Stimulated activated CD4-positive, alpha-beta T cell treated with anti-CD3 and anti-CD28 coated beads, Interleukin-12 subunit alpha, Interleukin-12 subunit beta, amount 100 ng/mL, for 4 hours (primary cell): ENCODE measurements at places on chromosomes 12 and 14.

DNA sequence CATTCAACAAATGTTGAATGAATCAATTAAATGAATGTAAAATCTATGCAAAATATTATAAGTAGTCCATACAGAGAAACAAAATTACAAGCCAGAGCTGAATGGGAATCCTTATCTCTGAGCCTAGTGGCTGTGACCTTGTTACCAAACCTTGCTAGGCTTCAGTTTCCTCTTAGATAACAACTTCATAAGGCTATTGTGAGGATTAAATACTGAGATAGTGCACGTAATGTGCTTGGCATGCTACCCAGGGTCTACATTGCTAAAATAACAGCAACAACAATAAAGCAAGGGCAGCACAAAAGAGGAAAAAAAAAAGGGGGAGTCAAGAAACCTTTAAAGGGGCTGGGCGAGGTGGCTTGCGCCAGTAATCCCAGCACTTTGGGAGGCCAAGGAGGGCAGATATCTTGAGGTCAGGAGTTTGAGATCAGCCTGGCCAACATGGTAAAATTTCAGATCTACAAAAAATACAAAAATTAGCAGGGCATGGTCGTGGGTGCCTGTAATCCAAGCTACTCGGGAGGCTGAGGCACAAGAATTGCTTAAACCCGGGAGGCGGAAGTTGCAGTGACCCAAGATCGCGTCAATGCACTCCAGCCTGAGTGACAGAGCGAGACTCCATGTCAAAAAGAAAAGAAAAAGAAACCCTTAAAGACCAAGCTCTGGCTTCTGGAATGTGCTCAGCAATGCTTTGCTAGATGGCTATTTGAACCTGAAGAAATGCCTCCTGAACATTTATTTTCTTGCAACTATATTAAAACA, 14.1 kb downstream of the STAB2 start:
- DNase-seq: no peak

- DNase-seq: no peak
Measured at GRCh38 chr14:56004786-56005185, 113.4 kb upstream of the PELI2 start.

DNA sequence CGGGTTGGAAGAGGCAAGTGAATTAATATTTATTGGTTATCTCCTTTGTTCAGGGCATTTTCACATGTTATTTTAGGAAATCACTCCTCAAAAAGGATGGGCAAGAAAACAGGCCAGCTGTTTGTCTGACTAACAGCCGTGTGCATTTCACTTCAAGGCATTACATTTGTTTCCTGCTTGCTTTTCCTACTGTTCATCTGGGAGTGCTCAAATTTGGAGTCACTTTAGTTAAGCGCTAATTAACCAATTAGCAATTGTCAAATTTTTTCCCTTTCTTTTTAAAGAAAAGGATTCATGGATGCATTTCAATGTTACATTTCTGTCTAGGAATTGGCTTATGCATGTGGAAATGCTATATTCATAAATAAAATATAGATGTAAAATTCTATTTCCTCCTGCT, 415.9 kb downstream of the NELL2 start:
- no peak for DNase-seq

- DNase-seq: no peak
Measured at GRCh38 chr14:75941030-75941429, 40.8 kb downstream of the TGFB3 start.

GRCh38 chr14:101695659-101696058, 65.8 kb upstream of the PPP2R5C start:
- no peak for DNase-seq

- DNase-seq: no peak
Measured at GRCh38 chr14:99057576-99058083, 214.4 kb downstream of the BCL11B start.

DNA sequence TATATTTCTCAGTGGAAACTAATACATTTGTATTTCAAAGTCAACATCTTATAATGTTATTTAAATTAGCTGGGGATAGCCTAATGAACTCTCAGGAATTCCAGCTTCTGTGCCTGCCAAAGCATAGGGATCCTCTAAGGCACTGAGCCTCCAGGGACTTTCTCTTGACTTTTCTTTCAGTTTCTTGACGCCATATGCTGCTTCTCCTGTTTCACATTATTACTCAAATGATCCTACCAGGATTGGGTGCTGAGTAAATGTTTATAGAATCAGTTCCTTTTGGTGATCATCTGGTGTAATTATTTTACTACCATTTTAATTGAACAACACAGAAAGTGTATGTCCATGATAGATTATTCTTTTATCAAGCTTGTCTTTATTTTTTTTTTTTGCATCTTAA, 7.9 kb downstream of the METTL25 start:
- no peak for DNase-seq

DNA sequence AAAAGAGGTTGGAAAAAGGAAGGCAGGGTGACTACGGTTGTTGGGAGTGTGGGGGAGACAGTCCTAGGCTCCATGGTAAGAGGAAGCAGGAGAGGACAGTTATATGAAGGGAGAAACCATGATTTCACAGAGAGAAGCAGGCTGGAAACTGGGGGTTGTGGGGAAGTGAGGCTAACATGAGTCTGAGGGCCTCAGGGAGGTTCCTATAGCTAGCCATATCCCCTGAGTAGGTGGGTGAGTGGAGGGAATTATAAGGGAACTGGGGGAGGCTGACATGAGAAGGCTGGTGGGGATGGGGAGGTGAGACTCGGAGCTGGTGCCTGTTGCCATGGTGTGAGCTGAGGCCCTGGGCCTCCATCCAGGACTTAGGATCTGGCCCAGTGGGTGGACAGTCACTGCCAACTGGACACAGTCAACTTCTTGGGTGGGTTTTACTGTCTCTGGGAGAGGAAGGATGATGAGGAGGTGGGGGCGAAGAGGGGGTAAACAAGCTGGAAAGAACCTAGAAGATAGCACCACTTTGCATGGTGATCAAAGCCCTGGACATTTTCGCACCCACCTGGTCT, 1.4 kb downstream of the RNASE13 start:
- no peak for DNase-seq

DNA sequence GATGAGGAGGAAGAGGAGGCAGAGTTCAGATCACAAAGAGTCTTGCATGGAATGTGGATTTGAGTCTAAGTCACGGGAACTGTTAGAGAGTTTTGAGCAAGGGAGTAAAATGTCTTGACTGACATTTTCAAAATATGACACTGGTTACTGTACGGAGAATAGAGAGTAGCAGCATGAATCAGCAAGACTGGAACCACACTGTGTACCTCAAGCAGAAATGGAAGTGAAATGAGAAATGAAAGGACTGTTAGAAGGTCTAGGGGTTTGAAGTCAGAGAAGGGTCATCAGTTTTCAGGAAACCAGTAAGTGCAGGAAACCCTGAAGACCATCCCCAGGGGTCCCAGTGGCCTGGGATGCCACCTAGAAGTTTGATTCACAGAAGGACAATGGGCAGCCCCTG, 236.3 kb downstream of the GALC start:
- no peak for DNase-seq

GRCh38 chr12:57719777-57720605, 18.6 kb downstream of the AGAP2 start:
- DNase-seq: no peak

- DNase-seq: no peak
Measured at GRCh38 chr12:52942901-52943181, 6.1 kb upstream of the KRT18 start.

GRCh38 chr12:18681818-18682217, 56.0 kb downstream of the PLCZ1 start:
- DNase-seq: no peak

DNA sequence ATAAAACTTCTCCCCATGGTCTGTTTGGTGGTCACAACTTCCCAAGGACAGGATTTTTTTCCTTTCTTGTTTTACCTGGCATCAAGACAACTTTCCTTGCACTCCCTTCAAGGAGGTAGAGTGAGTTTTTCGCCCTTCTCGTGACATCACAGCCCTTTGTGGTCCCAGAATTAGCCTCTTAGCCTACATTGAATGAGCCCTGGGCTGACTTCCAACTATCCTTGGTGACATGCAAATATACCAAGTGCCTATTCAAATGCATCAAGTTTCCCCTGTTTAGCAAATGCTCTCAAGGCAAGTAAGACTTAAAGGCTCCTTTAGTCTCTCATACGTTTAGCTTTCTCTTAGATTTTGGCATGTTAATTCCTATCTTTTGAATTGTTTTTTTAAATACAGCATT, 36.6 kb downstream of the TC2N start:
- no peak for DNase-seq

DNA sequence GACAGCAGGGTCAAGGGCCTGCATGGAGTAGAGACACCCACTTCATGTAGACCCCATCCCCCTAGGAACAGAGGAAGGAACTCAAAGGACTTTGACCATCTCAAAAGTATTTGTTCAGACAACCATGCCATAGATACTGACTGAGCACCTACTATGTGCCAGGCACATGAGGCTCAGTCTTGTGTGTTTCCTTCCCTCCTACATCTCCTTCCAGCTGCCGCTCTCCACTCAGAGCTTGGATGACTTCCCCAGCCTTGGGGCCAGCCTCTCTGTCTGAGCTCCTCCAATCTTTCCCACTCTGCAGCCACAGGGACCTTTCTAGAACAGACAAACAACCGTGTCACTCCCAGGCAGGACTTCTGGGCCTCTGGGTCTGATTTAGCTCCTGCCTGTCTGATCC, 2.5 kb downstream of the TRPV4 start:
- no peak for DNase-seq
